A549 treated with GW870086 at 1 μM for 4 hours (cell line): ENCODE measurements at places on chromosomes 6 and 20. TPM values are rescaled to one million over a fixed set of nuclear protein-coding genes. Genes with fewer than 3 reads are reported as not detected.

Gene PTPRT
- total RNA-seq, result not detected in 5 replicates

Gene SSTR4
- 0.12 to 0.26 TPM (median 0.19 TPM) in 5 replicates for total RNA-seq

Gene SLC17A2
- not detected in 5 replicates for total RNA-seq

Gene HLA-DQA1
- not detected in 5 replicates for total RNA-seq

Gene TNF
- 0.16 TPM in 1 of 5 replicates, not detected in the others for total RNA-seq

Gene SPTLC3
- 0.06 to 0.21 TPM (median 0.09 TPM) in 3 of 5 replicates, not detected in the others for total RNA-seq

Gene IL17F
- total RNA-seq, result not detected in 5 replicates

Gene GGTLC1
- not detected in 5 replicates for total RNA-seq

Gene FAM209B
- total RNA-seq, result 0.21 to 0.72 TPM (median 0.48 TPM) in 5 replicates

Gene SLC17A4
- total RNA-seq, result not detected in 5 replicates

Gene HLA-DPA1
- total RNA-seq, result not detected in 5 replicates
